T-helper 2 cell (primary cell): ENCODE measurements at places on chromosomes 3 and 15.

GRCh38 chr3:123640740-123641462 is 56.0 kb upstream of the HACD2 start:
- DNase-seq, result no peak

GRCh38 chr3:52196977-52197376 is 983 bp upstream of the ALAS1 start:
- DNase-seq, result no peak

DNA sequence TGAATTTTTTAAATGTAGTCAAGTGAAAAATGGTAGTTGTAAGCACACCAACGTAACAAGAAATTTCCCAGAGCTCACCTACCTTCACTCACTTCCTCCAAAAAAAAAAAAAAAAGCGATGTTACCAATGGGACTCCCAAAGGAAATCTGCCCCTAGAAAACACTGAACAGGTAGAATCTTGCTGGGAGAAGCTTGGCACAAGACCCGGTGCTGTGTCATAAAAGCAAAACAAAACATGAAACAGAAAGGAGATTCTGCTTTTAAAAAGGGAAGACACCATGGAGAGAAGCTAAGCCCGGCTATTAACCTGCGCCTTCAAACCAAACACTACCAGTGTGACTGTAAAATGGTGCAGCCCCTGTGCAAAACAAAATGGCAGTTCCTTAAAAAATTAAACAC is 40.5 kb downstream of the PGPEP1L start:
- DNase-seq, result no peak

GRCh38 chr3:123324880-123325765 is 123.4 kb downstream of the SEC22A start:
- DNase-seq, result no peak

- peak; percentile 46 for DNase-seq
Observed at GRCh38 chr15:40941528-40942336, 11.5 kb upstream of the CHAC1 start.

DNA sequence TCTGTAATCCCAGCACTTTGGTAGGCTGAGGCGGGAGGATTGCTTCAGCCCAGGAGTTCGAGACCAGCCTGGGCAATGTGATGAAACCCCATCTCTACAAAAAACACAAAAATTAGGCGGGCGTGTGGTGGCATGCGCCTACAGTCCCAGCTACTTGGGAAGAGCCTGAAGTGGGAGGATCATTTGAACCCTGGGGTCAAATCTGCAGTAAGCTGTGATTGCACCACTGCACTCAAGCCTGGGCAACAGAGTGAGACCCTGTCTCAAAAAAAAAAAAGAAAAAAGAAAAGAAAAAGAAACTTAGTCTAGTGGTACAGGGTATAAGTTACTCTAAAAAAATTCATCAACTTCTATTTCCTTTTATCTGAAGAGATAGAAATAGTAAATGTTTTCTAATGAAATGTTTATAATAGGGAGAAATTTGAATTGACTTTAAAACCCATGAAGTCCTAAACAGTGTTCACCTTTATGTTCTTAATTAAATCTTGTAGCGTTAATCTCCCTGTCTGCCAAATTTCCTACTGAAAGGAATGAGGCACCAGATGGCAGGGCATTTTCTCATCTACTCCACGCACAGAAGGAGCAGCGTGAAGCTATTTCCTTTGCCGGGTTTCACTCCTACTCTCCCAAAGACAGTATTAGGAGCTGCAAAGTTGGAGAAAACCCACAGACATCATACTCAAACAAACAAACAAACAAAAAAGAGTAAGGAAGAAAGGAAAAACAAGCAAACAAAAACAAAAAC is 1.9 kb downstream of the PCLAF start:
- no peak for DNase-seq

DNA sequence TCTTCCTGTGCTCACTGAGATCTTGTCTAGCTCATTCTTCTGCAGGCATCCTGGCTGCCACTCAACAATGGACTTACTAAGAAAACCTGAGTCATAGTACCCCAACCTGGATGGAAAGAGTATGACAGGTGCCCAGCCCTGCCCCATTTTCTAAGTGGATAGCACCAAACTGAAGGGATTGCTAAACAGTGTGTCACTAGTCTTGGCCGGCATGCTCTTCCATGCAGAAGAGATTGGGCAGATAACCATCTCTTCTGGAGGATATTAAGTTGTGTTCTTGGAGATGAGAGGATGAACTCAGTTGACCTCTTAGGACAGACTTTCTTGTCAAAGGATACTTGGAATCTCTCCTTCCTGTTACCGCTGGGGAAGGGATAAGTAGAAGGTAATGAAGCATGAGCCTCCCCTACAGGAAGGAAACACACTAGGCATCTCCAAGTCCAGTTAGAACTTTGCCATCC is 797.5 kb downstream of the AGBL1 start:
- no peak for DNase-seq

- DNase-seq, result no peak
Observed at GRCh38 chr3:155130001-155130400, 49.9 kb downstream of the MME start.

DNA sequence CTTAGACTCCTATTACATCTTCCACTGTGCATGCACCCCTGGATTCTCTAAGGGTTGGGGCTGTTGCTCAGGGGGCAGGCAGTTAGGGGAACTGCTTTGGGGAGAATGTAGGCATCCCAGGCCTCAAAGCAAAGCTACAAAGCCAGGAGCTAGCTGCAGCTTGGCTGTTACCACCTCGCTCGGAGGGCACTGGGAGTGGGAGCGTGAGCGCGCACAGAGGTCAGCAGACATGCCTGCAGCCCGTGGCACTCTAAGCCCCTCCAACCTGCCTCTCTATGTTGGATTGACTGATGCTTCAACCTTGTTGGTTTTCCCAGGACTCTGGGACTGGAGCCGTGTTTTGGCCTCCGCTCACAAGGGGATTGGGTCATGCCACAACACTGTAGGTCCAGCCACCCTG is 69.8 kb downstream of the CPN2 start:
- DNase-seq, result no peak

GRCh38 chr15:61243983-61244593 is 15.0 kb upstream of the RORA start:
- DNase-seq, result no peak

- no peak for DNase-seq
Observed at GRCh38 chr3:100971798-100972197, 21.4 kb downstream of the ABI3BP start.

DNA sequence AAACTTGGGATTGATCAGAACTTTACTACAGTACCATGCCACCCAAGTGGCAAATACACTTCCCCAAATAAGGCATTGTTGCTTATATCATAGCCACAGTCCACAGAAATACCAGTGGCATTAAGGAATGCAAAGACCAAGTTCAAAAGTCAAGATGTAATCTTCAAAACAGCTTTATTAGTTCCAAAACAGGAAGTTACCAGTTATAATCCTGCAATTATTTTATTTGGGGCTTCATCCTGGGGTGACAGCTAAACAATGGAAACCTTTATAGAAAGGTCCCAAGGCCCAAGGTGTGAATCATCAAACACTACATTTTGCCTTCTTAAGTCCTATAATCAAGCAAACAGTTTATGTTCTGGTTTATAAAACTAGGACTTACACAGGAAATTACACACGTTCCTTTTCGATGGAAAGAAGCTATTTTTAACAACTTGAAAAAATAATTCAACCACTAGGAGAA is 30.3 kb upstream of the RNF7 start:
- DNase-seq, result no peak

- DNase-seq, result no peak
Observed at GRCh38 chr3:45549961-45550360, 44.6 kb upstream of the LIMD1 start.

- no peak for DNase-seq
Observed at GRCh38 chr15:89141885-89142284, 53.6 kb downstream of the ABHD2 start.

- no peak for DNase-seq
Observed at GRCh38 chr15:81254277-81254915, 57.7 kb downstream of the IL16 start.

DNA sequence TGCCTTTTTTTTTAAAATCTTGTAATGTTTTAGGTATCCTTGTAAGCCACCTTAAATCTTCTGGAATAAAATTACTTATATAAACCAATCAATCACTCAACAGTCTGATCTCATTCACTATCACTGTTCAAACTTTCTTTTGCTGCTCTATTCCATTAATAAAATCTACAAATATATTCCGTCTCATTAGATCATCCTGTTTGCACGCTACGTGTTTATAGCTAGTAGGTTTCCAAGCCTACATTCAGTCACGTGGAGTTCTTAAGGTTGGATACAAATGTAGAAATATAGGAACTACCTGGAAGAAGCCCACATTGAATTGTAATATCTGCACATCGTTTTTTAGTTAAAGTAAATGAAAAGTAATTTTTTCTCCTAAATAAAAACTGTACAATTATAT is 274.8 kb upstream of the CNTN4 start:
- DNase-seq, result no peak

DNA sequence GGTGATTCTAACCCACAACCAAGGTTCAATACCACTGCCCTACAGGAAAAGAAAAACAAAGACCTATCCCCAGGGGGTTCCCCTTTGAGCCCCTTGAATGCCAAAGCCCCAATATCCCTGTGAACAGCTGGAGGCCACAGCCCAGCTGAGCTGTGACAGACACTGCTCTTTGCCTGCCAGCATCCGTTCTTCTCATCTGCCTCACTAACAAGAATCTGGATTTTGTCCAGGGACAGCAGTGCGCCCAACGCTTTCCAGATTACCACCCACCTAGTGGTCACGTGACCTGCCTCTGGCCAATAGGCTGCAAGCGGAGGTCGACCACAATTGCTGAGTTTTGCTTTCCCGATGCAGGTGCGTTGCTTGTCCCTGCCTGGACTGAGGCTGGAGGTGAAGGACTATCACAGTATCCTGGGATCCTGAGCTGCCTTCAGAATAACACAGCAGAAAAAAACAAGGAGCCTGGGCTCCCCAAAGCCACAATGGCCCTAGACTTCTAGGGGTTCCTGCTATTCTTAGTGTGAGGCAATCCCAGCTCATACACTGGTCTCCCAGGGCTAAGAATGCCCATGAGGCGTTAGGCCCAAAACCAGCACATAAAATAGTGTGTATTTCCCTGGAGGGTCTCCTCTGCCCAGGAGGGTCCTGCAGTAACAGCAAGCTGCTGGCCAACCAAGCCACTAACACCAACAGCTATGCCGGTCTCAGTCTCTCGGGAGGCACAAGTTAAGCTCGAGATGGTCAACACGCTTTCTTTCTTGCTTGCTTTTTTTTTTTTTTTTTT is 13.8 kb downstream of the BDH1 start:
- DNase-seq, result no peak

DNA sequence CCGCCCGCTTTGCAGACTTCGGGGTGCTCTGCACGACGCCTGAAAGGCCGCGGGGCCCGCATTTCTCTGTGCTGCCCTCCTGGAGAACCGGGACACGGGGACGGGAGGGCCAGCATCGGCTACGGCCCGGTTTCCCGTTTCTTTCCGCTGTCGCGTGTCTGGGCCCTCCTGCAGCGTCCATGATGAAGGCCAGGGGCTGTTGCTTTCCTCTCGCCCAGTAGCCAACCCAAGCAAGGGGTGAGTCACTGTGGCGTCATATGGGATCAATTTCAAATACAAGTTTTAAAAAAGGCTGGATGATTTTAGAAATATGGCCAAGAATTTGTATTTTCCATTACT is 435 bp downstream of the SLC35G2 start:
- no peak for DNase-seq

- no peak for DNase-seq
Observed at GRCh38 chr15:77905301-77905920, 172.1 kb downstream of the TBC1D2B start.

DNA sequence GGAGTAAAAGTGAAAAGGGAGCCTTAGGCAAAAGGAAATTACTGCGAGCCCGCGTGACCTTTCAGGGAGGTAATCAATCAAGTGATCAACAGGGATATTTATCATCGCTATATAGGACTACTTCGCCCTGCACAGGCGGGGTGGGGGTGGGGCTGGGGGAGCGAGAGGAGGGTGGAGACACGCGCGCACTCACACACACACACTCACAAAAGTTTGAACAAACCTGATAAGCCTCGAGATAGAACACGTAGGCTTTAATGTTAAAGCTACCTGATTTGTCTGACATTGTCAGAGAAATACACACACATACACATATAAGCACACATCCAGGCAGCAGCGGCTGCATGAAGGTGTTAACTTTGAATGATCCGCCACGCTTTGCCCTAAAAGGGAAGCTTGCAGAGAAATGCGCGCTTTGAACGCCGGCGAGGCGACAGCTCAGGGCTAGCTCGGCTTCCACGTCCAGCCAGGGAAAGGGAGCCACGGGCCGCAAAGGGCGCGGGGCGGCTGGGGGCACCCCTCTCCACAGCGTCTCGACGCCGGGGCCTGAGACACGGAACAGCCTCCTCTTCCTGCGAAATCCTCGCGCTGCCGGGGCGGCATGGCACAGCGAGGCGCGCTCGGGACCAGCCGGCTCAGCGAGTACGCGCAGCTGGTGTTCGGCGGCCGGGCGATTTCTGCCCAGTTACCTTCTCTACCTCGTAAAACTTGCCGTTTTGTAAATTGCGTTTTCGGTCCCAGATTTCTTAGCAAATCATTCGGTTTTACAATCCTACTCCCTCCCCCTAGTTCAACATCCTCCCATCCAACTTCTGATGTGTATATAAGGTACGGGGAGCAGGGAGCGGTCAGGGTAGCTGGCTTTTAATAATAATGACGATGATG is 4.8 kb upstream of the MECOM start:
- no peak for DNase-seq

DNA sequence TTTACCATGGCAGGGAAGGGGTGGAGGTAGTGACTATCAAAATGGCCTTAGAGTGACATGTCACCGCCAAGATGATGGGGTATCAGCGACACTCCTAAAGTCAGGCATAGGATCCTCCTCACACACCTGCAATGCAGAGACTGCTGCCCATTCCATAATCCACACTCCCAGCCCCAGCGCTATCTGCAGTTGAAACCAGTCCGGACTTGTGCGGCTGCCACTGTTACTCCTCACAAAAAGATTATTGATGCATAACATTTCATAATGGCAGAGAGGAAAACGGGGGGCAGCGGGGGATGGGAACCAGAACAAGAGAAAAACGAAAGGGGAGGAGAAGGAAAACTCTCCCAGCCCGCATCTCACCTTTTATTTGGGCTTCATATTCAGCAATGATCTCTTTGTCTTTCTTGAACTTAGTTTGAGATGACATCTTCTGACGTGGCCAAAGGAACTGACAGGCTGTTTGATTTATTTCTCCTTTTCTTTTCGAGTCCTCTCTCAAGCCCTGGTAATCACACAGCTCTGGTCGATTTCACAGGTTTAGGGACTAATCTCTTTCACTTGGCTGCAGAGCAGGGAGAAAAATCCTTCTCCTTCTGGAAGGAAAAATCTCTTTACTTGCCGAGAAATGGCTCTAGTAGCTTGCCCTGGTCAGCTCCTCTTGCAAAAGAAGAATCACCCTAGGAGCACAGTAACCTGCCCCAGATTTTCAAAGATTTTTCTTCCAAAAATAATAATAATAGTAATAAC is 749 bp downstream of the SRGAP3 start:
- DNase-seq, result no peak

DNA sequence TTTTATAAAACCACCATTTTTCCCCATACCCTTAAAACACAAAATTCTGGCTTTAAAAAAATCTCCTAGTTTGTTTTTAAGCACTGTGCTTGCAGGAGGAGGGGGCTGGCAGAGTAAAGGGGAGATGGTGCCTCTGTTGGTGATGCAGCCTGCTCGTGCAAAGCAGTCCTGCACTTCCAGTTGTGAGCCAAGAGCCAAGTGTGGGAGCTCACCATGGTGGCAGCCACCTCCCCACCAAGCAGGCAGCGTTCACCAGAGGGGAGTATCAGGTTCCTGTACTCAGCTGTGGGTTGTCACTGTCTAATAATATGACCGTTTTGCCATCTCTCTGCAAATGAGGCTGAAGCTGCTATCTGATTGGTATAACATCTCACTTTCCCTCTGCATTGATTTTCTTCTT is 164.8 kb downstream of the SYNPR start:
- DNase-seq, result no peak

GRCh38 chr3:126033051-126033745 is 50.7 kb downstream of the SLC41A3 start:
- DNase-seq, result no peak
